Stimulated activated CD8-positive, alpha-beta memory T cell treated with anti-CD3 and anti-CD28 coated beads, Interleukin-2, amount 100 ng/mL, for 48 hours (primary cell): ENCODE measurements at places on chromosomes 3 and 15.

GRCh38 chr15:31149088-31149505, 47.6 kb upstream of the TRPM1 start:
- no peak for DNase-seq

GRCh38 chr15:100020189-100020588, 287.0 kb upstream of the LYSMD4 start:
- no peak for DNase-seq

- no peak for DNase-seq
These were observed 71.3 kb downstream of the MBNL1 start for GRCh38 chr3:152339881-152340505.

- DNase-seq, result no peak
These were observed 37.1 kb downstream of the ATP6V1A start for GRCh38 chr3:113783980-113784379.

- DNase-seq, result no peak
These were observed 93.7 kb upstream of the UBE3A start for GRCh38 chr15:25532269-25533140.

GRCh38 chr3:79184251-79184650, 583.5 kb downstream of the ROBO1 start:
- no peak for DNase-seq

DNA sequence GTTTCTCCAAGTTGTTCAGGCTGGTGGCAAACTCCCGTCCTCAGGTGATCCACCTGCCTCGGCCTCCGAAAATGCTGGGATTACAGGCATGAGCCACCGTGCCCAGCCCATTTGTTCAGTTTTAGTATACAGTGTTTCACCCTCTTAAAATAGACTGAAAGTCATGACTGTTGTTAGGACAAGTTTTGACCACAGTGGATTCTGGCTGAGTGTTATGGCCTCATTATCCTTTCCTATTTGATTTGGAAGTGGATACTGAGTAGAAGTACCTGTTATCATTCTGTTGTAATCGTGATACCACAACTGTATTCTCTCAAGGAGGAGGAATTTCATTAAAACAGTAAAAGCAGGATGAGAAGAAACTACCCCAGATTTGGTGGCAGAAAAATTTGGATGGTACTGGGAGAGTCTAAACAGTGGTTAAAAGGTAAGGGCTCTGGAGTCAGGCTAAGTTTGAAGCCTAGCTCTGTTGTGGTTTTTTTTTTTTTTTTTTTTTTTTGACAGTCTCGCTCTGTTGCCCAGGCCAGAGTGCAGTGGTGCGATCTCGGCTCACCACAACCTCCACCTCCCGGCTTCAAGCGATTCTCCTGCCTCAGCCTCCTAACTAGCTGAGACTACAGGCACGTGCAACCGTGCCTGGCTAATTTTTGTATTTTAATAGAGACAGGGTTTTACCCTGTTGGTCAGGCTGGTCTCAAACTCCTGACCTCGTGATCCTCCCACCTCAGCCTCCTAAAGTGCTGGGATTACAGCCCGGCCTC, 2.6 kb downstream of the MAP2K1 start:
- no peak for DNase-seq

GRCh38 chr3:128794770-128795649, 69.0 kb downstream of the RAB7A start:
- no peak for DNase-seq

GRCh38 chr3:109806929-109807328, 469.6 kb upstream of the DPPA4 start:
- no peak for DNase-seq

DNA sequence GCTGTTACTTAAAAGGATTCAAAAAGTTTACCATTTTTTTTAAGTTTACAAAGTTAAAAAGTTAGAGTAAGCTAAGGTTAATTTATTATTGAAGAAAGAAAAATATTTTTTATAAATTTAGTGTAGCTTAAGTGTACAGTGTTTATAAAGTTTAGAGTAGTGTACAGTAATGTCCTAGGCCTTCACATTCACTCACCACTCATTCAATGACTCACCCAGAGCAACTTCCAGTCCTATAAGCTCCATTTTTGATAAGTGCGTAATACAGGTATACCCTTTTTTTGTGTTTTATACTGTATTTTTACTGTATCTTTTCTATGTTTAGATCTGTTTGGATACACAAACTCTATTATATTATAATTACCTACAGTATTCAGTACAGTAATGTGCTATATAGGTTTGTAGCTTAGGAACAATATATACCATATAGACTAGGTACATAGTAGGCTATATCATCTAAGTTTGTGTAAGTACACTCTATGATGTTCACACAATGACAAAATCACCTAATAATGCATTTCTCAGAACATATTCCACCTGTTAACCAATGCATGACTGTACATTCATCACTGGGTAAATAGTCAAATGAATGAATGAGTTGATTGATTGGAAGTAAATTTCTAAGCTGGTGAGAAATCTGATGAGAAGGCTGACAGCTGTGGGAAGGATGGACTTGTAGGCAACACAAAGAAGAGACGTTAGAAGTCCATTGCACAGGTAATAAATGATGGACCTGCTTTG, 95.2 kb upstream of the CDIN1 start:
- DNase-seq, result no peak

DNA sequence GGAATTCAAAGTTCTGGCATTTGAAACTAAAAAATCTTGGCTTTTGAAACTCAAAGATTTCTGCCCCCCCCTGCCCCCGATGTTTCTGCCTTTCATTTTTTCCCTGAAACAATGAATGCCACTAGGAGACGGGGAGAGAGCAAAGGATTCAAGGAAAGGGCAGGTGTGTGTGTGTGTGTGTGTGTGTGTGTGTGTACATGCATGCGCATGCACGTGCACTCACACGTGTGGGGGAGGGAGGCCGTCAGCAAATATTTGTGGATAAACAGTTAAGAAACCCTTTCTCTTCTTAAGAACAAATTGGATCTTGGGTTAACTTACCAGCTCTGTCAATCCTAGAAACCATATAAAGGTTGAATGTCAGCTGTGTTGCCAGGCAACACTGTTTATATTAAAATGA, 29.2 kb upstream of the CCDC174 start:
- no peak for DNase-seq

DNA sequence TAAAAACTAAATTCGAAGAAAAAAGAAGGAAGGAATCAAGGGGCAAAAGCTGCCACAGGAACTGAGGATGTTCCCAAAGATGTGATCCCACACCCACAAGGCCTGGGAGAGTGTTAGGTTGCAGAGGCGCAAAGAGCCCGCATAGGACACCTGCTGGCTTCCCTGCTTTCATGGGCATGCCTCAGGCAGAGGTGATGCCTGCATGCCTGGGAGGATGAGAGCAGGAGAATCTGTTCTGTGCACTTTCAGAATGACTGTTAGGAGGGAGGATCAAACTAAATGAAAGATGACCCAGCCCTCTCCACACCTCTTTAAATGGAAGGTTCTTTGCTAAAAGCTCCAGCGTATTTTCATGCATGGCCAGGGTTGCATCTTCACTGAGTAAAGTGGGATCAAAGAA, 162.4 kb downstream of the PLCL2 start:
- no peak for DNase-seq

DNA sequence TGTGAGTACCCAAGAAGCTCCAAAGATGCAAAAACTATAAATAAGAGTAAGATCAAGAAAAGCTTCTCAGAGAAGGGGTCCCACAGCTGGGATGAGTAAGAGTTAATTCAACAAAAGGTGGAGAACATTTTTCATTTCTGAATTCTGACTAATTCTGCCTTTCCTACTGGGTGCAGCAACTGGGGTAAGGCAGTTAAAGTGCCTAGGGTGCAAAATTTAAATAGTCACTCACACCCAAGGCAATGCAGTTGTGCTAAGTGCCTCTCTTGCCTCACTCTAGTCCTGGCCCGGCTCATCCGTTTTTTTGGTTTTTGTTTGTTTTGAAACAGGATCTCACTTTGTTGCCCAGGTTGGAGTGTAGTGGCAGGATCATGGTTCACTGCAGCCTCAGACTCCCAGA, 240.2 kb downstream of the TP63 start:
- no peak for DNase-seq

GRCh38 chr15:77243135-77243534, 172.2 kb upstream of the TSPAN3 start:
- DNase-seq, result no peak
